Posterior vena cava (tissue), 2 donors: ENCODE measurements at places on chromosomes 2 and 18. TPM values are rescaled to one million over a fixed set of nuclear protein-coding genes. Genes with fewer than 3 reads are reported as not detected.

The INSIG2 gene
- total RNA-seq: 22.2 TPM

DNA sequence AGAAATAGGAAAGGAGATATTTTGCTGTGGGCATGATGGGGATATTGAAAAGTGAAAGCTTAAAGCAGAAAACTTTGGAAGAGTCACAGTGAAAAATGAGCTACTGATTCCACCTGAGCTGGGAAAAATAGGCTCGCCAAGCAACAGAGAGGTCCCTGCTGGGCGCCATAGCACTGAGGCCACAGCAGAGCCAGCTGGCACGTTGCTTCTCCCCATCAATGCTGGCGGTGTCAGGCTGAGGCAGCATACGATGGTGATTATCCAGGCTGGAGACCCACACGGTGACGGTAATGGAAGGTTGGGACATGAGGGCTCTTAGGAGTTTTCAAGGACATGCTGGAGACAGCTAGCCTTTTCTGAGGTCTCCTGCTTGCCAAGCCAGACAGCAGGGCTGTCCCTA, 25.8 kb upstream of the DTNB start:
- no peak for DNase-seq

GRCh38 chr2:218375212-218375611, 6.9 kb upstream of the SLC11A1 start:
- DNase-seq: no peak

- DNase-seq: no peak
Observed at GRCh38 chr18:80258640-80259039, 11.3 kb upstream of the PARD6G start.

DNA sequence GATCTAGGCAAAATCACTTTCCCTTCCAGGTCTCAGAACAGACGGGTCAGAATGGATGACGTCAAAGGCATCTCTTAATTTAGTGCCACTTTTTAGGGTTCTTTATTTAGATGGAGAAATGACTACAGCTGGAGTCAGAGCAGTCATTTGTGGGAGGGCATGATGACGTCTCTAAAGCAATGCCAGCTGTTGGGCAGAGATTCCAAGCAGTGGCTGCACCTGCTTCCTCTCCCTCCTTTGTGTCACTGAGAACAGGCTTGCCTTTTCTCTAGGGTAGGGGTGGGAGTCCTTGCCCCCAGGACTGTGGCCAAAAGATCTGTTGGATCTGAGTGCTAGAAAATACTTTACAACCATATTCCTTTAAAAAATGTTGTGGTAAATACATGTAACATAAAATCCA, 28.7 kb upstream of the SKOR2 start:
- DNase-seq: no peak

GRCh38 chr2:43038034-43038695, 188.2 kb downstream of the ZFP36L2 start:
- DNase-seq: peak; percentile 60
